ENCODE measurements at places on chromosomes 5 and 9.

DNA sequence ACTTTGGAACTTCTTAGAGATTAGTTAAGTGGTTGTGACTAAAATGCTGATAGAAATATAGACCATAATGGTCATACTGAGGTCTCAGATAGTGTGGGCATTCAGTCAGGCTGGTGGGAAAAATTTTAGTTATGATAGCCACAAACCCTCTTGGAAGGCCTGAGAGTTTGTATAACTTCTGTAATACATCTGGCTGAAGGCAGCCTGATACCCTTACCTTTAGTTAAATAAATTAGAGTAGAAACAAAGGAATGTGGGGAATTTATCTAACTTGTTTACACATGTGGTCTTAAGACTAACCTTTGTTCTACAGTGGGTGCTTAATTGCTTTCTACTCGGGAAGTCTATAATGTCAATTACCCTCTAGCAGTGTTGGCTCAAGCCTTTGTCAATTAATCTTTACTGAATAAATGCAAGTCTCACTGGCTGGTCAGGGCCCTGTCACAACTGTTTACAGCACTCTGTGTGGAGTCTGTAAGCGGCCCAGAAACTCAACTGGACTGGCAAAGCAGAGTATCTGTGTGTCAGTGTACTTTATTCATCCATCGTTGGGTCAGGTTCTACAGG is 184.0 kb downstream of the FBXO4 start:
- no peak for DNase-seq

DNA sequence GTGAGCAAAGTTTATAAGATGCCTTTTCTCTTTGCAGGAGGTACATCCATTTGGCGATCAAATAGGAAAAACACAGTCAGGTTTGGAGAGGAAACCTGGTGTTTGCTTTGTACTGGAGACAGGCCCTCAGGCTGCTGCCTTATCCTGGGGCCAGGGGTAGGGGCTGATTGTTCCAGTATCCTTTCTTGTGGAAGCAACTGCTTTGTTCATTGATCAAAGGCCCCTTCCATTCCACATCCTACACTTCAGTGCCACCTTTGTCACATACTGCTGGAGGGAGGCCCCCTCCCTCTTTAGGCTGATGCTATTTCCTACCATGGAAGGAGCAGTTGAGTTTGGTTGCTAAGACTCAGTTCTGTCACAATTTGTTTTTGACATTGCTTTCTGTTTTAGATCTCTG is 778.1 kb downstream of the TLR4 start:
- DNase-seq, result no peak

GRCh38 chr5:172276214-172276613 is 7.3 kb downstream of the UBTD2 start:
- no peak for DNase-seq

GRCh38 chr9:121281614-121282276 is 13.8 kb downstream of the GSN start:
- DNase-seq, result no peak

GRCh38 chr5:127551410-127552041 is 34.1 kb downstream of the PRRC1 start:
- DNase-seq, result no peak

DNA sequence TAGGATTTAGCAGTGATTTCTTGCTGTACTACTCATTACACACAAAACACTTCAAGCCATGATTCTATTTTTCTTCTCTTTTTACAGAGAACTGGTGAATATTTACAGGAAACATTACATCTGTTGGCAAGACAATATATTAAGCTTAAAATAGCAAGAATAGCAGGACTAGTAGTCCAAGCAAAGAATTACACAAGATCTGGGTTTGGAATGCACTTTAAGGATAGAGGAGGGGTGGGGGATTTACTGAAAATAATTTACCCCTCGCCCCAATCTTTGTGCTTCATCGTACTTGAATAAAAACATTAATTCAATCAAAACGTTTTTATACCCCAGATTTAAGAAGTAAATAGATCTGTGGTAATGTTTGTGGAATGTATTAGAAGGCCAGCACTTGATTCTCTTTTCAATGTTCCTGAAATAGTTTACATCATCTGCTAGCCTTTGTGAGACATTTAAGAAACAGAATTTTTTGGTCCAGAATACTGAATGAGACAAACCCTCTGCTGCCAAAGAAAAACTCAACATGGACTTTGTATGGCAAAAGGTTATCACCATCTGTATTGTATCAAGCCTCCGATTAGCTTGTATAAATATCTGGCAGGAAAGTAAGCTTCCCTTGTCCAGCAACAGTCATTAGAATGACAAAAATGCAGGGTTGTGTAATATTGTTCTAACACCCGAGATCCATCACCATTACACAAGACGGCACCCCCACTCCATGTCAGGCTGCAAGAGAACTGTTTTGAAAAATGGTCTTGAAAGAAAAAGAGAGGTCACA is 23.8 kb downstream of the SVEP1 start:
- DNase-seq, result no peak

GRCh38 chr5:67268231-67269021 is 71.8 kb upstream of the CD180 start:
- no peak for DNase-seq

DNA sequence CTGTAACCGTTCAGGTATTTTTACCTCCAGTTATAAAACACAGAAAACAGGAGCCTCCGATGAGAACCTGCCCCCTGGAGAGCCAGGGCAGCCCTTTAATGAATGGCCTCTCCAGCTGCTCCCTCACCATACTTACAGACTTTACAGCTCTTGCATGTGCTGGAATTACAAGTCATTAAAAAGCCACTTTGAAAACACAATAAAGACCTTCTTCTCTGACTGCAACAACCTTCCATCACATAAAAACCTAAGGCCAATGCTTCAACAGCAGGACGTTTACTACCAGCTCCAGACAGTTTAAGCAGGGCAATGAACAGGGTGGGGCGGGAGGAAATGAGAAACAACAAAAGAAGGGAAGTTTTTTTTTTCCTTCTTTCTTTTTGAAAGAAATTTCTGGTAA is 213.8 kb downstream of the MLLT3 start:
- DNase-seq, result no peak

DNA sequence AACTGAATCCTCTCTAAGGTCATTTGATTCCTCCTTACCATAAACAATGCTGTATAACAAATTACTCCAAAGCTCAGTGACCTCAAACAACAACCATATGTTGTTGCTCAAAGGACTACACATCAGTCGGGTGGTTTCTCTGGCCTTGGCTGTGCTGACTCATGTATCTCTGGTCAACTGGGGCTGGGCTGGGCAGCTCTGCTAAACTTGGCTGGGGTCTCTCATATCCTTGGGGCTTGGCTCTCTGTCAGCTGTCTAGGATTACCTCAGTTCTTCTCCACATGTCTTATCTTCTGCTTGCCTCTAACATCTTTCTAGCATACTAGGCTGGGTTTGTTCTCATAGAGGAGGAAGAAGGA is 86.4 kb downstream of the GALNT10 start:
- no peak for DNase-seq

DNA sequence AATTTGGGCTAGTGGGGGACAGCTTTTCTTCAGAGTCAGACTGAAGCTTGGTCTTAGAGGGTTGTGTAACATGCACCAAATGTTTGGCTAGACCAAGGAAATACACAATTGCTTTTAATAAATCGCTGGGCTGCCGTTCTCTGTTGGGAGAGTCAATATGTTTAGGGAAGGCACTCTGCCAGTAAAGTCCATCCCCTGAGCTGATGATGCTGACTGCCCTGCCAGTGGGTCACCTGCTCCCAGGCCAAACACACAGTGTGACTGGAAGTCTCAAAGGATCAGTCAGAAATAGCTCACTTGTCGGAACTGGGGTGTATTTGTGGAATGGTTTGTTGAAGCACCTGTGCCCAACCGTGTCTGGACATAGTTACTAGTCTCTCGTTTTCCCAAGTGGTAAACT is 17.9 kb upstream of the ZNF474 start:
- DNase-seq, result no peak

GRCh38 chr5:60228676-60229075 is 335.1 kb upstream of the PDE4D start:
- no peak for DNase-seq

- DNase-seq, result no peak
These were observed 140.1 kb upstream of the PALM2AKAP2 start for GRCh38 chr9:109639674-109640579.

GRCh38 chr9:134293611-134294152 is 32.6 kb upstream of the RXRA start:
- no peak for DNase-seq

DNA sequence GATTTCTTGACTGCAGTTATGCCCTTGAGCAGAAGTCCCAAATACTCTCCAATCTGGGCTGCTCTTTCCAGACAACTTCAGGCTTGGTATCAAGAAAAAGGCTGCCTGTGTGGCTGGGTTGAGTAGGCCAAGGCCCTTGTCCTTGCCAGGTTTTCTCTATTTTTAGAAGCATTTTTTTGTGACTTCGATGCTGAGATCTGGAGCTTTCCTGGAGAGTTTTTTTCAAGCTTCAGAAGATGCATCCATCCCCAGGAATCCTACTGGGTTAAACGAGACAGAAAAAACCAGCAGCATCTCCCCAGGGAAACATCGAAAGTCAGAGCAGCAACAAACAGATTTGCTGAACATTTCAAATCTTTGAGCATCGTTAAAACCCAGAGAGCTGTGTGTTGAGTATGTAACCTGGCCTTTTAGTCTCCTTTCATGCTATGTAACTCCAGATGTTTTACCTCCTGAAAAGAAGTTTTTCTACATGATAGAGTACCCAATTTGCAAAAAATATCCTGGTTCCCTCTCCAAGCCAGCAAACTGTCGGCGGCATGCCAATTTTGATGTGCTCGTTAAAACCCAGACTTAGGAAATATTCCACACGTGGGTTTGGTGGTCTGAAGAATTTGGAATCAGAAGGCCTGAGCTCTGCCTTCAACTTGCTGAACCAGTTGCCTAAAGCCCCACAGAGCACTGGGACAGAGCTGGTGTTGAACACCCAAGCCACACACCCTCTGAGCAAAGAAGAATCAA is 98.1 kb upstream of the ALDH1B1 start:
- no peak for DNase-seq

GRCh38 chr5:94908889-94909480 is 290.5 kb downstream of the SLF1 start:
- DNase-seq, result no peak

- no peak for DNase-seq
These were observed 78.2 kb downstream of the EFNA5 start for GRCh38 chr5:107592515-107592914.

DNA sequence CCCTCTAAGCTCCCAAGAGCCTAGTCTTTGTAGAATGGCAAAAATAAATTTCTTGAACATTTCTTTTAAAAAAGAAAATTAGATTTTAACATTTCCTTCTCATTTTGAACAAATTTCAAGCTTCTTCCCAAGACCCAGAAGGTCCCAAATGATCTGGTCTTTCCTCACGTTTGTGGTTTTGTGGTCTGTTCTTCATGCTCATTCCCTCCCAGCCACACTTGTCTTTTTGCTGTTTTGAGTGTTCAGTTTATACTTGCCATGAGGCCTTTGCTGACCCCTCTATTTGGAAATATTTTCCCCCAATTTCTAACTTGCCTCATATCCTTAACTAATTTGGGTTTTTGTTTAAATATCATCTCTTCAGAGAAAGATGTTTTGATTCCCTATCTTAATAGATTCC is 133.4 kb upstream of the PAPPA start:
- DNase-seq, result no peak

DNA sequence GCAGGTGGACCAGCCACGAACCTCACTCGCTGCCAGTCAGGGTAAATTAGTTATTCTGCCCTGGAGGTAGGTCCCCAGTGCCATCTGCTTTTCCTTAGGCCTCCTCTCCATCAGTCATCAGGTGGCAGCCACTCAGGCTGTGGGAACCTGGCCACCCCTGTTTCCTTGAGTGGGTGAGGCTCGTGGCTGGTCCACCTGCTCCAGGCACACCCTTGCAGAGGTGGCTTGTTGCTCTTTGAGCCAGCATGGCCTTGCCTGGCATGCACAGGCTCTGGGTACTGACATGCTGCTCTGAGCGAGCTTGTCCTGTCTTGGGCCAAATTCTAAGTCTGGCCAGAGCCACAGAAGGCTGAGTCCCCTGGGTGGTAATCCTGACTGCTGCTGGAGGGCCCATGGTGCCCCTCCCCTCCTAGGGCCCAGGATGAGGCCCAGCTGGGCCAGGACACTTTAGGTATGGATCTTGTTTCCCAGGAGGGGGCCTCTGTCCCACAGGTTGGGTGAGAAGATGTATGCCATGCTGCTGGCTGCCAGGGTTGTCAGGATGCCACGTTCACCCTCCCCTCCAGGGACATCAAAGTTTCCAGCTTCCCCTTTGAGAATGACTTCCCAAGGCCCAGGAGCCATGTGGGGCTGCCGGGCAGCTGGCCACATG is 17.0 kb upstream of the ZNF484 start:
- DNase-seq, result no peak

GRCh38 chr9:125233678-125234077 is 7.5 kb downstream of the HSPA5 start:
- DNase-seq, result no peak

GRCh38 chr9:76378367-76379073 is 15.7 kb downstream of the RFK start:
- no peak for DNase-seq

DNA sequence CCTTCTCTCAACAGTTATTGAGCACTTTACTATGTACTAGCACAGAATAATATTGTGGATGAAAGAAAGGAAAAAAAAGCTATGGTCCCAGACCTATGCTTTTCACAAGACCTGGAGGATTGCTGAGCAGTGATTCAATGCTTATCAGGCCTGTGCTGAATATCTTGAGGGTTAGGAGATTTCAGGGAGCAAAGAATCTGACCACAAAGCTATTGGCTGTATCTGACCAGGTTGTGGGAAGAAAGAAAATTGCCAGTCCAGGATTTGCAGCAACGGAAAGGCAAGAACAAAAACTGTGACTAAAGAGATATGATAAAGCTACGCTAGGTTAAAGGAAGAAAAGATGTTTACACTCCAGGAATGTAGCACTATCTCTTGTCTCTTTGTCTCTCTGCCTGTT is 14.9 kb upstream of the MACIR start:
- DNase-seq, result no peak

DNA sequence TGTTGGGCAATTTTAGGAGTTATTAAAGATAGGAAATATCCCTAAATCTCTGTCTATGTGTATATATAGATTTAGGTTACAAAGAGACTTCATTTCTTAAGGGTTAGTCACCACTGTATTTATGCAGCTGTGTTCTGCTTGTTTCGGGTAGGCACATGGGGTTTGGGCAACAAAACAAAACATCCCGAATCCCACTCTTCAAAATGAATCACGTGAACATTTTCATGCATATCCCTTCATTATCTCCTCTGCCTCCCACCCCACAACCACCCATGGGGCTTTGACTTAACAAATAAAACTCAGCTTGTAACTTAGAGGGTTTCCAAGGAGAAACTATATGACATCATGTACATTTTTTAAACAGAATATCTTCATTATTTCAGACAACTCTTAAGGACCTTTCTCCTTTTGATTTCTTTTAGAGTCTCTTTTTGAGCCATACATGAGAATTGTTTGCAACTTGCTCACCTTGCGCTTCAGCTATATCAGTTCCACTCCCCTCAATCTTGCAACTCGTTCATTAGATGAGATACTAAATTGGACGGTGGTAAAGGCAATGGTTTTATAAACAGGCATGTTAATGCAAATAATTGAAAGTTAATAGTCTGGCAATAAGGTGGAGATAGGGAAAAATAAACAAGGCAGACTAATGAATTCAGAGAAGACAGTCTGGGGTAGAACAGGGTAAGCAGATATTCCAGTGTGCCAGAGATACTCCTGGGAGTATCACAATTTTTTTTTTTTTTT is 136.7 kb downstream of the CD180 start:
- no peak for DNase-seq

- DNase-seq, result no peak
These were observed 1.3 kb downstream of the EIF4EBP3 start for GRCh38 chr5:140548791-140549190.

GRCh38 chr5:19988457-19988856 is 457 bp upstream of the CDH18 start:
- DNase-seq, result no peak
